ENCODE measurements at places on chromosomes 5 and 9.

DNA sequence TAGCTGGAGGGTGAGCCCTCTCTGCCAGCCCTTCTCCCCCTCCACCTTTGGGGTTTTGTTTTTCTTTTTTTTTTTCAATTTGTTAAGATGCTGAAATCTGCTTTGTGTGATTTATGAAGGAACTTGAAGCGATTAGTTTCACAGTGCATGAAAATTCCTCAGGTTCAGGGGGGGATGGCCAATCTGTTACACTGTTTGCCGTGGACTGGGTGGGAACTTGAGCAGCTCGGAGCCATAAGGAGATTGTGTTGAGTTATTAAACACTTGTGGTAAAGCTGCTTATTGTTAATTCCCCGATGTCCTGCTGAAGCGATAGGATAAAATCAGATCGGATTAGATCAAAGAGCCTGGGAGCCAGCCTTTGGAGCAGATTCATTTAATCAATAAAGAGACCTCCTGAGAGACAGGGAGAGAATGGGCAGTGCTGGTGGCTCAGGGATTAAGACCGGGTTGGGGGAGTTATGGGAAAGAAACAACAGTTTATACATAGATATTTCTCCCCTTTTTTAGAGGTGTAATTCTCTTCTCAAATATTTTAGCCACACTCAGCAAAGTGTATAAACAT is 105.8 kb upstream of the SPATA31D4 start:
- DNase-seq, result no peak

GRCh38 chr9:111700776-111701175 is 39.4 kb downstream of the GNG10 start:
- DNase-seq, result no peak

DNA sequence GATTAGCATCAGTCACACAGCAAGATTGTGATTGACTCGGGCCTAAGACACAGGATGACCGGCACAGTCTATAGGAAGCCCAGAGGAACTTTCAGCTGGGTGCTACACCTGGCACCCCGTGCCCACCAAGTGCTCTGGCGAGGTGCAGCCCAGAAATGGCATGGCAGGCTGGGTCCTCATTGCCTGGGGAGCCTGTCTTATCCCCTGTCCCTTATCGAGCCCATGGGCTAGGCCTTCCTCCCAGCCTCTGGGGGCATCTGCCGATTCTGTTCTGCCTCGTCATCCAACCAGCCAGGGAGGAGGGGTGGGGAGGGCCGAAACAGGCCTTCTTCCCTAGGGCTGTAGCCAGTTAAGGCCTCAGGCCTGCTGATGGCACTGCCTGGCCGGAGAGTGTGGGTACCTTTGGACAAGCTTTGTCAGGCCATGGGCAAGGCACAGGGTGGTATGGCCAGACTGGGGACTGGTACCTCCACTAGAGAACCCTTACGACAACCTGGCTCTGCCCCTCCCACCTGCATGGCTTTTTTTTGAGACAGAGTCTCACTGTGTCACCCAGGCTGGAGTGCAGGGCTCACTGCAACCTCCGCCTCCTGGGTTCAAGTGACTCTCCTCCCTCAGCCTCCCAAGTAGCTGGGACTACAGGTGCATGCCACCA is 1.6 kb downstream of the GRK6 start:
- no peak for DNase-seq

DNA sequence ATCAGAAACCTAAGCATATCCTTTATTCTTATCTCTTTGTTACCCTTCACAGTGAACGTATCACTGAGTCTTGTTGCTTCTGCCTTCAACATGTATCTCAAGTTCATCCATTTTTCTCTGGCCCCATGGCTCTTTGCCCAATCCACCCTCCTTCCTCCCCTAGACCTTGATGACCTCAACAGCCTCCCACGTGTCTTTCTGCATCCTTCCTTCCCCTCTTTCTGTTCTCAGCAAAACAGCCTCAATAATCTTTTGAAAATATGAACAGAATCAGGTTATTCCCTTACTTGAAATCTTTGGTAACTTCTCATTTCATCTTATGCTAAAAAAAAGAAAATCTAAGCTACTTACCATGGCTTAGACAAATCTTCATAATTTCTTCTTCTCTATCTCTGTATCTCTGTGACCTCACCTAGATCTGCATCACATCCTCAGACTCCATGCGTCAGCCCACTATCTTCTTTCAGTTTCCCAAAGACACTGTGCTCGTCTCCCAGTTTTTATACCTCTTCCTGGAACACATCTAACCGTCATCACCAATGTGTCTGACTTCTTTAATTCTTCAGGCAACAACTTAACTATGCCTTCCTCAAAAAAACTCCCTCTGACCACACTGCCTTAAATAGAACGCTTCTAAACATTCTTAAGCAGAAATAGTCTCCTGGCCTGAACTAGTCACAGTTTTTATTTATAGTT is 208.0 kb downstream of the PARP8 start:
- no peak for DNase-seq

GRCh38 chr5:107325866-107326265 is 344.9 kb downstream of the EFNA5 start:
- DNase-seq, result no peak

DNA sequence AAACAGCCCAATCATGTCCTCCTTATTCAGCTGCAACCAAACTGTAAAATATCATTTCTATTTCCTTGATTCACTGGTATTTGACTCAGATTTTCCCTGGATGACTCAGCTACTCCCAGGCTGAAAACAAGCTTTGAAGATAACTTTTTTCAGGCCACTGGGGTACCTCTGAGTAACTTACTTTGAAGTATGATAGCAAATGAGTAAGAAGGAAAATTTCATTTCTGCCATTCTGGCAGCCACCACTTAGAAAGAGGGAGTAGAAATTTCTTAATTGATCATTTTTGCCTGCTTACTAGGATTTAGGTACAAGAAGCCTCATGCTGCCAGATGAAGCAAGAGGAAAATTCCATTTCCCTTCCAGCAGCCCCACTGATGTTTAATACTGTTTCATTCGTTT is 247.4 kb downstream of the PRELID2 start:
- DNase-seq, result no peak

DNA sequence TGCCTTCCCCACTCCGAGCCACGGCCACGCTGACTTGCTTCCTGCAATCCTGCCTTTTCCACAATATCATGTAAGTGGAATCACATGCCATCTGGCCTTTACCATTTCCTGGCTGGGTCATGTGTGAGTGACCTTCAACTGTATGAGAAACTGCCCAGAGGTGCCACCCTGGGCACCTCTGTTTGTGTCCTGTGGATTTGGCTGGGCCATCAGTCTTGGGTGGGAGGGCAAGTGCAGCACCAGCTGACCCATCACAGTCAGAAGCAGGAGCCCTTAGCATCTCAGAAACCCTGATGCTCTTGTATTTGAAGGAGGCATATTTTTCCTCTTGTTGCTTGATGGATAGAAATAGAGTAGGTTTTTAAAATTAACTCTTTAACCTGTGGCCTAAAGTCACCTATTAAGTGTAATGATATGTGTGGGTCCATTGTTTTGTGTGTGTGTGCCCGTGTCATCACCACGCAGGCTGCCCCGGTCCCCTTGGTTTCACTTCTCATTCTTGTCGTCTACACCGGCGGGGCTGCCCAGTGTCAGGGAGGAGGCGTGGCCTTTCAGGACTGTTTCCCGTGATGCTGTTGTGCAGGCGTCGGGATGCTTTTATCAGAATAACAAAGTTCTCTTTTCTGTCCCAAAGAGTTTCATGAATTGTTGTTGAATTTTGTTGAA is 52.1 kb upstream of the CACNA1B start:
- no peak for DNase-seq

DNA sequence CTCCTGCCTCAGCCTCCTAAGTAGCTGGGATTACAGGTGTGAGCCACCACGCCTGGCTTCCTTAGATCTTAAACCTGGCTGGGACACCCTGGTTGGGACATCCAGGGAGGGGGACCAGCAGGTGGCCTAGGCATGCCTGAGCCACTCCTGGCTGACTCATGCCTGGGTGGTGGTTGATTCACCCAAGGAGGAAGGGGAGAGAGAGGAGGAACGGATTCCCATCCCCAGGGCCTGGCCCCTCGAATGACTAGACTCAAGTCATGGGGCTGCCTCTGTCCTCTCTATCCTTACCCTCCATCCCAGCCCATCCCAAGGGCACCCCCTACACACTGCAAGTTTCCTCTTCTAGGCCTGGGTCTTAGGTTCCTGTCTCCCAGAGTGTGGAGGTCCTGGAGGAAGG is 12.7 kb downstream of the EEIG1 start:
- DNase-seq, result no peak

DNA sequence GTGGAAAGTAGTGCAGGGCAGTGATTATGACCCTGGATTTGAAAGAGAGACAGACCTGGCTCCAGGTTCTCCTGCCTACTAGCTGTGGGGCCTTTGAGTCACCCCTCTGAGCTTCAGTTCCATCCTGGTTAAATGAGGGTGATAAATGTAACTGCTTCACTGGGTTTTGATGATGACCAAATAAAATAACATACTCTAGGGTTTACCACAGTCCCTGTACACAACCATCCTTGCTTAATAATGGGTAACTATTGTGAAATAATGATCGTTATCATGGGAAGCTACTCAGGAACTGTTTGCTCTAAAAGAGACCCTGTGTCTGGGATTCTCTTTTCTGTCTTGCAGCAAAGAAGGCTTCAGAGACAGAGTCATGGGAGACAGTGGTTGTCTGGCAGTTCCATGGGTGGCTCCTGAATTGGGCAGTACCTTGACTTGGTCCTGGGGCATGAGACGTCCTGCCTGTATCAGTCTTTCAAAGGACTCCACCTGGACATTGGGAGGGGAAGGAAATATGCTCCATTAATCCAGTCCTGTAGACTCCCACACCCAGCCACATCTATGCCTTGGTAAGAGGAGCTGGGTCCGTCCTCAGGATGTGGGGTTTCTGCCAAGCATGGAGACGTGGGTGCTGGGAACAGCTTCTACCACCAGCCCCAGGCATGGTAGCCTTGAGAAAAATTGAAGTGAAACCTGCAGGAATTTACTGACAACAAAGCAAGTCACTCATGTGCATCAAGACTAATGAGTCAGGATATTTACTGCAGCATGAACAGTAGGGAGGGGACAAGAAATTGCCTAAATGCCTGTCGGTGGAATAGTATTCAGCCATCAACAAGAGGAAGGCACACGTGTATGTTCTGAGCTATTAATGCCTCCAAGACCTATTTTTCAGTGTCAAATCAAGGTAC is 23.4 kb downstream of the AKNA start:
- DNase-seq, result no peak

DNA sequence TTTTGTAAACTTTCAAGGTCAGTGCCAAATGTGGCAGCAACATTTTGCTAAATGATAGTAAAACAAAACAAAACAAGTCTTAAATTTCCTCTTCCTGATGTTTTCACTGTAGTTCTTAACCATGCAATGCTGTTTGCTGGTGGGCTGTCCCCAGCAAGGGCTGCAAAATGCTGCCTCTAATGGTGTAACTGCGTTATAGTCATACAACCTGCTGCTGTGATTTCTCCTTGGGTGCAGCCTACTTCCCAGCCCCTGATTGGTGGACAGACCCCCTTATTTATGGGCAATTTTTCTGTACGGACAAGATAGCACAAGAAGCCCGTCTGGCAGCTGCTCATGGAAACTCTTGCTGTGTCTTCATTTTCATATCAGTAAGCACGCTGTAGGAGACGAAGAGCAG is 26.6 kb upstream of the PIP5K1B start:
- no peak for DNase-seq

DNA sequence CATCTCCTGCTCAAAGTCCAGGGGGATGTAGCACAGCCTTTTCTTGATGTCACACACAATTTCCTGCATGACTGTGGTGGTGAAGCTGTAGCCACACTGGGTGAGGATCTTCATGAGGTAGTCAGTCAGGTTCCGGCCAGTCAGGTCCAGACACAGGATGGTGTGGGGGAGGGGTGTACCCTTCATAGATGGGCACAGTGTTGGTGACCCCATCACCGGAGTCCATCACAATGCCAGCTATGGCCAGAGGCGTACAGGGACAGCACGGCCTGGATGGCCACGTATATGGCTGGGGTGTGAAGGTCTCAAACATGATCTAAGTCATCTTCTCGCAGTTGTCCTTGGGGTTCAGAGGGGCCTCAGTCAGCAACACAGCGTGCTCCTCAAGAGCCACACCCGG is 19.7 kb upstream of the SPZ1 start:
- no peak for DNase-seq

GRCh38 chr5:113052041-113052795 is 75.6 kb downstream of the DCP2 start:
- no peak for DNase-seq

DNA sequence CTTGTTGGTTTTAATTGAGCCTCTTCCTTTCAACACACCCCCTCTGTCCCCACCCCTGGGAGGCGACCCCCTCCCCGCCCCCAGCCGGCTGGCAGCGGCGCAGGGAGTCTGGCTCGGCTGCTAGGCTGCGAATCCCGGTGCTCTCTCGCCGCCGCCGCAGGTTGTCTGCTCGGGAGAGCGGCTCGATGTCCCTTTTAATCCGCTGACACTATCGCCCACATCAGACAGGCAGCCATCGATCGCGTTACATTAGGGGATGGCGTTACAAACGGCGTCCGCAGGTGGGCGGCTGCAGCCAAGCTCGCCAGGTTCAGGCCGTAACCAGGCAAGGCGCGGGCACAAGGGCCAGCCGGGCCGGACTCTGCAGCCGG is 1.3 kb downstream of the NR2F1-AS1 start:
- DNase-seq, result no peak

DNA sequence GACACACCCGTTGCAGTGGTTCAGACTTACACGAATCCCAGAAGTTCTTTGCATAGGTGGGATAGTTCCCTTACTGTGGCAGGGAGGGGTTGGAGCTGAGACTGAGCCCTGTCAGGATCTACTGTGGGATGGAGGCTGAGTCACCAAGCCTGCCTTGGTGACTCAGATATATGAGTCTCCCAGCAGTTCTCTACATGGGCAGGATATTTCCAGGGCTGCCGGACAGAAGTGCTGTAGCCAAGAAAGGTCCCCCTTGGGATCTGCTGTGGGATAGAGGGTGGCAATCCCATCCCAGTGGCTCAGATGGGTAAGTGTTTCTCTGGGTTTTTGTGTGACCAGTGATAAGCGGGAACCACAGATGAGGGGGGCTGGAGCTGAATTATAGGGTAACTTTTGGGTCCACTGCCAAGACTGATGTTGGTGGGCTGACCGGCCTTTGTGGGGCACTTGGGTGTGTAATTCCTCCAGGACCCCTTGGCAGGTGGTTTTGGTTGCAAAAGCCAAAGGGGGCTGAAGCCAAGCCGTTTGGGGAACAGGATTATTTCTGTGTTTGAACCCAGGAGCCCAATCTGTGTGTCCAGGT is 18.7 kb downstream of the XRCC4 start:
- DNase-seq, result no peak

GRCh38 chr9:131738293-131739132 is 1.4 kb downstream of the RAPGEF1 start:
- peak; percentile 24 for DNase-seq

DNA sequence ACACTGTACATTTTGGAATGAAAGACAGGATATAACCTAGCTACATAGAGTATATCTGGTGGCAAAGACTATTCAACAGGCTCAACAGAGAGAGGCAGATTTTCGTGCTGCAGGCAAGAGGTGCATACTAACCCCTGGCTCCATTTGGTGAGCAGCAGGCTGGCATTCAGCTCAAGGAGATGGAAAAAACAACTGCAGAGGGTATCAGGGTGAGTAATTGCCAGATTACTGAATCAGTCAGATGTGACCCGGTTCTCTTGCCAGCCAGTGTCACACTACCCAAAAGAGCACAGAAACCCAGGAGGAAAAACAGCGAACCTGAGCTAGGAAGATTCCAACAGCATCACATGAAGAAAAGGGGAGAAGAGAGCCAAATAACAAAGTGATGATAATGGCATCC is 130.4 kb upstream of the PRLR start:
- DNase-seq, result no peak

Measured in CD4-positive, alpha-beta T cell treated with Interleukin-10 for 1 hour (primary cell).